ENCODE measurements at places on chromosomes 13 and 19. TPM values are rescaled to one million over a fixed set of nuclear protein-coding genes. Genes with fewer than 3 reads are reported as not detected.

CADM4 gene
- 61.2 TPM for polyA plus RNA-seq

CBLC gene
- 6.6 TPM for polyA plus RNA-seq

ZNF723 gene
- not detected for polyA plus RNA-seq

CGB3 gene
- not detected for polyA plus RNA-seq

FBXL3 gene
- polyA plus RNA-seq = 51.3 TPM

CACNA1A gene
- polyA plus RNA-seq = 2.0 TPM

ZNF221 gene
- 6.0 TPM for polyA plus RNA-seq

PSG5 gene
- polyA plus RNA-seq = not detected

PLEKHA4 gene
- 29.4 TPM for polyA plus RNA-seq

ZNF284 gene
- 2.7 TPM for polyA plus RNA-seq

SLC8A2 gene
- not detected for polyA plus RNA-seq

KASH5 gene
- not detected for polyA plus RNA-seq

METTL21C gene
- polyA plus RNA-seq = 0.52 TPM

SBSN gene
- not detected for polyA plus RNA-seq

TMEM255B gene
- polyA plus RNA-seq = 8.4 TPM

DNA sequence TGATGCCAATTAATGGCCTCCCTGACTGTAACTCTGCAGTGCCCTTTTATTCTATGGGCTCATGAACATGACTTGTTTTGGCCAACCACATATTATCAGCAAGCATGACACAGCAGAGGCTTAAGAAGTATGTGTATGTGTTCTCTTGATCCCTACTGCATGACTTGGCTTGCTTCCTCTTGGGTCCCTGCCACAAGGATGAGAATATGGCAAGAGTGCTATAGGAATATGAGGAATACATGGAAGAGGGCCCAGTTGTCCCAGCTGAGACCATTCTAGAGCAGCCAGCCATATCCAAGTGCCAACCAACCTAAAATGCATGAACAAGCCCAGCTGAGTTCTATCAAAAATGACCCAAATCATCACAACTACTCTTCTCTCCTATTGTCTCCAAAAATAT is 576.7 kb upstream of the PCDH9 start:
- no peak for DNase-seq

- no peak for DNase-seq
Observed at GRCh38 chr19:42555317-42555716, 27.0 kb upstream of the CEACAM1 start.

GRCh38 chr13:113897161-113897560 is 33.3 kb upstream of the GAS6 start:
- DNase-seq = no peak

DNA sequence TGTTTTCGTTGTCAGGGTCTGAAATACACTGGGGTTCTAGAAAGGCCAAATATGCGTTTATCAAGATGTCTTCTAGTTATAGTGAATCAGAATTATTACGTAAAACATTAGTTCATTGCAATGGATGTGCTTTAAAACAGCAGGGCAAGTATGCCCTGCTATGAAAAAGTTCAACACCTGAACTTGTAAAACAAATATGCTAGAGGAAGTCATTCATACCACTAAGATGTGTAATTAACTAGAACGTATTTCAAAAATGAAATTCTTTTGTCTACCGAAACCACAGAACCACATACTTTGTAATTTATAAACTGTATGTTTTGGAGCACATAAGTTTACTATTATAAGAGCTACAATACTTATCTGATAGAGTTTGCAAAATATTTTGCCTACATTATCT is 266.2 kb downstream of the KCTD12 start:
- DNase-seq = no peak

DNA sequence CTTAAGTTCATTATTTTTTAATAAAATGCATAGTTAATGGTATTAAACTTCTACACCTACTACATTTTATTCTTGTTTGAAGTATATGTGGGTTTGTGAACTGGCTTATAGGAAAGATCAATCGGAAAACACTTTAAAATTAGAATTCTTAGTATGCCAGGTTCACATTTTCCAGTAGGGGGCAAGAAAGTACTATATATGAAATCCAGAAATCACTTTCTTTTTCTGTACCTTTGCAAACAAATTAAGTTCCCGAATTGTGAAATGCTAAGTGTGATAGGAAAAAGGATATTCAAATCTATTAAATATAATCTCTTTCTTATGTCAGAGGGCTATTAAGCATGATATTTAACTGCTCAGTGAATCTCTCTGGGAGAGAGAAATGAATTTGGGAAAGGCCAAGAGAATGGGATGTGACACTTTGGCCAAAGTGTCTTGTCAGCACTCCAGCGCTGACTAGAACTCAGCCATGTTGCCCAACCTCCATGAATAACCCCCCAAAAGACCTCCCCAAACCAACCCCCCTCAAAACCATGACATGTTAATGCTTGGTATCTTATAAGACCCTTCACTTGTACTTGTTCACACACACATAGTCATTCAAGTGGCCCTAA is 122.6 kb upstream of the SLC10A2 start:
- peak; percentile 45 for DNase-seq

GRCh38 chr13:23724196-23724970 is 154.2 kb downstream of the TNFRSF19 start:
- DNase-seq = no peak

- DNase-seq = no peak
Observed at GRCh38 chr13:63208826-63209225, 1793.2 kb upstream of the PCDH20 start.

- DNase-seq = no peak
Observed at GRCh38 chr13:79384022-79384610, 21.9 kb downstream of the RBM26 start.

DNA sequence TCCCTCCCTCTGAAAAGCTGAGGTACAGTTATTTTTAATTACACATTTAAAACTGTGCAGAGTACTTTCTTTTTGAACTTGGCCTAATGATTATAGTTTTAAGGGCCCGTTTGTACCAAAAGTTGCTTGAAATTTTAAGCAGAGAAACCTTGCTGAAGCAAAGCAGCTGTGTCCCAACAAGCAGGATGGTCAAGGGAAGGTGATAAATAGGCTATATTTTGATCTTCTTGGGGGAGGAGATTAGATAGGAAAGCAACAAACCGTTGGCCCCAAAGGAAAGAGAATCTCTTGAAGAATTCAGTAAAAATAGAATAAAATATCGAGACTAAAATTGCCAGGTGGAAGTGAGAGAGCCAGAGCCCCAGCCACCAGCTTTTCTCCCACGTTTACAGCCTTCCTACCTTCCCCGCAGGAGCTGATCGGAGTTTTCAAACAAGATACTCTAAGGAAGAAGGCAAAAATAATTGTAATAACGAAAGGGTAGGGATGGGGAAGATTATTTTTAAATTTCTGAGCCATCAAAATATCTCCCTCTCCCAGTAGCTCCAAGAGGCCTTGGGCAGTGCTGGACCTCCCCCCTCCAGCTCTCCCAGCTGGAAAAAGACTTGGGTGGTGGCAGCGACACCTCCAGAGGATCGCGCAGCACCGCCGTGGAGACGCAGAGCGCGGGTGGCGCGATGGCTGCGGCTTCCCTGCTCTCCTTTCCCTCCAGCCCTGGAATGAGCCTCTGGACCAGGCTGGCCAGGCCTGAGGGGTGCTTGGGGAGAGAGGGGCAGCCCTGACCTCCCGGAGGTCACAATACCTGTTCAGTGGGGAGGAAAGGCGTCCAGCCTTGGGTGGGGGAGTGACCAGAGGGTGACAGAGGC is 5.8 kb downstream of the ZIC2 start:
- no peak for DNase-seq

DNA sequence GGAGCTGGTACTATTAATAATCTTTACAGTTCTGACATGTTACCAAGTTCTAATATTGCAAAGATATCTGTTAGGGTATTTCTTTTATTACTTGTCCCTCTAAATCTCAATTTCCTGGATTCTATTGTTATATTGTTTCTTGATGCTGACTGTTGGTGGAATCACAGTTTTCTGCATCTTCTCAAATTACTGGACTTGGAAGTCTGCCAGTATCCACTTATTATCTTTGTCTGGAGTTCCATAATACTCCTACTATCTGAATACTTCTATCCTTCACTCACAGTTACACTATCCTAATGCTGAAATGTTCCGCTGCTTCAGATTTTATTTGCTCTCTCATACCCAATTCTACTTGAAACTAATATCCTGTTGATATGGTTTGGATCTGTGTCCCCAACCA is 1985.7 kb upstream of the PRR20A start:
- no peak for DNase-seq

GRCh38 chr19:35790981-35791813 is 15.8 kb downstream of the ARHGAP33 start:
- DNase-seq = no peak

DNA sequence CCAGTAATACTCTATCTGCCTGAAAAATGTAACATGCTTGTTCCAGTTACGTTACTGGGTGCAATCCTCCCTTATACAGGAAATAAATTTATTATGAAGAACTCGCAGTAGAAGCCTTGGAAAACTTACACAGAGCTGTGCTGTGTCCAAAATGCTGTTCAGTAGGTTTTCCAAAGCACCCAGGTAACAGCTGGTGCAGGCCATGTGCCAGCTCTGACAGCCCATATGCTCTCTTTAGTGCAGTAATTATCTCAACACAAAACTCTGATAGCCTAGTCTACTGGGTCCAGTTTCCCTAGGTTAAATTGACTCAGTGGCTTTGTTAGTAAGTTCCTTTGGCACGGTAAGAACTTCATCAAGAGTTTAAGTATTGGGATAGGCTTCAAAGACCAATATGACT is 120.7 kb upstream of the OBI1 start:
- no peak for DNase-seq

DNA sequence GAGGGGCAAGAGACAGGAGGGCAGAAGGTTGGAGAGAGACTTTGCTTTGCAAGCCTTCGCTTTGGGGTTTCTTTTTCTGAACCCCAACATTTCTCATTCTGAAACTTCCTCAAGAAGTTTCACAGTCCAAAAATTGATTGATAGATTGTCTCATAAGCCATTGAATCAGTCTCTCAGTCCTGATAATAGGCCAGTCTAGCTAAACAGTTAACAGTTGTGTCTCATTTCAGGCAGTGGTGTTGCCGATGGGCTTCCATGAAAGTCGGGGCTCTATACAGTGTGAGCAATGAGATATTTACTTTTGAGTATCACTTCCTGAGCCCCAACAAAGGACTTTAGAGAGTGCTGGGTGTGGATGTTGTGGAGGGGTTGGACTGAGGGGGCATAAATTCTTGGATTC is 26.5 kb upstream of the SPRY2 start:
- no peak for DNase-seq

GRCh38 chr19:30810726-30811125 is 438.5 kb downstream of the ZNF536 start:
- DNase-seq = no peak

DNA sequence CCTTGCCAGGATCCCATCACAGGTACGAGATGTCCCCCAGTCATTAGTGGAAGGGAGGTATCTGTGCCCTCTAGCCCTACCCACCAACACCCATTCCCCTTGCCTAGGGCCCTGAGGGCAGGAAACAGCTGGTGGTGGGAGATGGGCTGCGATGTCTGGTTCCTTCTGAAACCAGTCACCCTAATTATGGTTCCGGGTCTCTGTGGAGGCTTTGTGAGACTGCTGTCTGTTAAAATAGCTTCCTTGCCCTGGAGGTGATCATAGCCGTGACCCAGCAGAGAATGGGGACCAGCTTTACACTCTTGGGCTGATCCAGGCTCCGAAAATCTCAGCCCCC is 5.5 kb downstream of the ALDH16A1 start:
- no peak for DNase-seq

DNA sequence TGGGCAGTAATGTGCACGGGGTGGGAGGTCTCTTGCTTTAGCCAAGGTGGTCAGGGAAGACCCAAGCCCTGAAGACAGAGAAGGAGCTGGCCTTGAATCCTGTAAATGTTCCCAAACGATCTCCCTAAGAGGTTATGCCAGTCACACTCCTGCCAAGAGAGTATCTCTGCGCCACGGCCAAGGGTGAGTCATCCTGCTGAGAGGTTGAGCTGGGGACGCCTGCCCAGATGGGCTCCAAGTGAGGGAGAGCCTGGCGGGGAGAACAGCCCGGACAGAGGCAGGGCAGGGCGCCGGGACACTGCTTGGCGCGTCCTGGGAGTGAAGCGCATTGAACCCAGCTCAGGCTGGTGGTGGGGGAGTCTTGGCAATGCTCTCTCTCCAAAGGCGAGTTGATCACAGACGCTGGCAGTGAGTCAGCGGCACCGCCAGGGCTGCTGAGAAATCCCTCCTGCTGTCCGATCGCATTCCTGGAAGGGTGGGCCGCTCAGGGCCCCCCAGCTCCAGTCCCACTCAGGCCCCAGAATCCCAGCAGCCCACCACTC is 16.4 kb downstream of the SULT2B1 start:
- DNase-seq = no peak

- no peak for DNase-seq
Observed at GRCh38 chr13:74274916-74275315, 140.7 kb upstream of the KLF12 start.

- DNase-seq = no peak
Observed at GRCh38 chr13:30323524-30323923, 16.2 kb upstream of the KATNAL1 start.

DNA sequence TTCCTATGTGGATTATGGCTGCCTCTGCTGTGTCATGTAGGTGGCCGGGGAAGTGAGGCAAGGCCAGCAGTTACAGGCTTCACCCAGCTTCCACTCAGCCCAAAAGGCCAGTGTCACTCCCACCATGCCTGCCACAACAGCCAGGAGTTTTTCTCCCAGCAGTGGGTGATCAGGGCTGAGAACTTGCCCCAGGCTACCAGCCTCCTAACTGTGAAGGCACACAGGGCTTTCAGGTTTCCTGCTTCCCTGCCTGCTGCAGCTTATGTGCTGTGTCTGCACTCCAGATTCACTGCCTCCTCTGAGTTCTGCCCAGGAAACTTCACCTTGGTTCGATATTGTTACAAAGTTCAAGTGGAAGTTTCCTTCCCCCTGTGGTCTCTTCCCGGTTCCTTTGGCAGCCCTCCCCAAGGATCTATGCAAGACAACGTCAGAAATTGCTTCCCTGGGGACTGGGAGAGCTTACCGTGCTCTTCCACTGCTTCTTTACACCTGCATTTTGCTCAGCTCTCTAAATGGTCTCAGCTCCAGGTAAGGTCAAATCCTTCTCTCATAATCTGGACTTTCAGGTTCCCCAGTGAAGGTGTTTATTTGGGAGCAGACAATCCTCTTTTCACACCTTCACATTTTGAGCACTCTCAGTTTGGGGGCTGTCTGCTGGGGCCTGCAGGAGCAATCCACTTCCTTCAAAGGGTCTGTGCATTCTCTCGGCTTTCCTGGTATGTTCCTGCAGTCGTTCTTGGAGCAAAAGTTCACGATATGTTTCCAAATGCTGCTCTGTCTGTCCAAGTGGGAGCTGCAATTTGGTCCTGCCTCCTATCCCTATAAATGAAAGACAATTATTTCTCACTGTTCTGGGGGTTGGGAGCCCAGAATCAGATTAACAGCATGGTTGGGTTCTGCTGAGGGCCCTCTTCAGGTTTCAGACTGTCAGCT is 1730.1 kb upstream of the PRR20A start:
- DNase-seq = no peak

GRCh38 chr19:18364826-18365528 is 21.0 kb upstream of the GDF15 start:
- peak; percentile 93 for DNase-seq

- DNase-seq = no peak
Observed at GRCh38 chr19:42328854-42329253, 3.4 kb downstream of the MEGF8 start.

Data from renal pelvis (tissue), 12 donors.